ENCODE measurements at places on chromosomes 12 and 14.

DNA sequence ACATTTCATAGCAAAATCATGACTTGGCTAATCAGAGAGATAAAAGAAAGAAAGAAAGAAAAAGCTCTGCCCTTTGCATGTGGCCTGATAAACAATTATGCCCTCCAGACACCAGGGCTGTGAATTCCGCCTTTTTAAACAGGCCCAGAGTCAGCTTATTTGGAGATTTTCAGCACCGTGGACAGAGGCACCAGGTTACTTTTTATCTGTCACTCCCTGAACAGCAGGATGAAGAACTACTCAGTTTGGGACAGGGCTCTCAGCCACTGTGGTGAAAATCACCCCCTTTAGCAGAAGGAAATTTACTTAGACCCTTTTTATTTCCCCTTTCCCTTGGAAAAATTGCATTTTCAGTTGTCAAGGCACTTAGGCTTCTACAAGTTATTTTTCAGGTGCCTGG is 359.9 kb downstream of the NRXN3 start:
- no peak for DNase-seq

DNA sequence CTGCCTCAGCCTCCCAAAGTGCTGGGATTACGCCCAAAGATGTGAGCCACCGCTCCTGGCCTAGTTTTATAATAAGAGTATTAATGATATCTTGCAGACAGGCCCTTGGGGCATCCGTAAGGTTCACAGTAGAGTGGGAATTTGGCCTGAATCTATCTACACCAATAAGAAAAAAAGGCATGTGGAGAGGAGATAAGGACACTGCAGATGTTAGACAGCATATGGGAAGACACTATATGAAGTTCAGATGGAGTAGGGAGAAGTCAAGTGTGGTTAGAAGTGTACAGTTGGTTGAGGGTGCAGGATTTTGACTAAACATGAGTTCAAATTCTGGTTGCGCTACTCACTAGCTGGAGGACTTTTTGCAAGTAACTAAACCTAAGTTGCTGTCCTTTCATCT is 8.5 kb upstream of the TTC8 start:
- DNase-seq = no peak

GRCh38 chr14:72758993-72759392 is 134.9 kb downstream of the DPF3 start:
- DNase-seq = no peak

DNA sequence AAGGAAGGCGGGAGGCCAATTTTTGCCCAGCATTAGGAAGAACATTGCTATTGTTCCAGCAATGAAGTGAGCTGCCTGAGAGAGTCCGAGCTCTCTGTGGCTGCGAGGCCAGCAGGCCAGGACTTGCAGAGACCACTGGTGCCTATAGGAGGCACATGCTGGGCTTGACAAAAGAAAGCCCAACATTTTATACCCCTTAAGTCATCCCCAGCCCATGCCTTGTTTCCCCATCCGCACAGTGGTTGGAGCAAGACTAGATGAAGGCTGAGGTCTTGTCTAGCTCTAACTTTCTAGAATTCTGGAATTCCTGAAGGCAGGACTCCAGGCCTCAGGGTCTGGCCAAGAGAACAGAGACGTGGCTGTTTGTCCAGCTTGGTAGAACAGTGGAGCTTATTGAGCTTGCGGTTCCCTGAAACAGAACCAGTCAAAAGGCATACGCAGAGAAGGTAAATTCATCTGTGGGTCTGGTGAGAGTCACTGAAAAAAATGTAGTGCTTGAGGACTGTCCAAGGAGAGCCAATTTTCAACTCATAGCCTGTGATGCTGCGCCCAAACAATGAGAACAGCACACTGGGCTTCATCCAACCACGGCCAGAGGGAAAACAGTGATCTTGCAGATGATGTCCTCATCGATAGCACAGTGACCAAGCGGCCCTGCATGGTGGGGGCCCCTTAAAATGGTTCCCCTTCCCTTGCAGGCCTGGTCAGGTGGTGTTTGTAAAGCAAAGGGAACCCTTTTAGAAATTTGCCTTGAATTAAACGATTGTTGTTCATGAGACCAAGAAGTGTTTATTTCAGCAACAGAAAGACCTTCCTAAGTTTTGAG is 27.1 kb upstream of the COL2A1 start:
- no peak for DNase-seq

GRCh38 chr12:25755971-25756260 is 202.6 kb upstream of the RASSF8 start:
- DNase-seq = no peak

DNA sequence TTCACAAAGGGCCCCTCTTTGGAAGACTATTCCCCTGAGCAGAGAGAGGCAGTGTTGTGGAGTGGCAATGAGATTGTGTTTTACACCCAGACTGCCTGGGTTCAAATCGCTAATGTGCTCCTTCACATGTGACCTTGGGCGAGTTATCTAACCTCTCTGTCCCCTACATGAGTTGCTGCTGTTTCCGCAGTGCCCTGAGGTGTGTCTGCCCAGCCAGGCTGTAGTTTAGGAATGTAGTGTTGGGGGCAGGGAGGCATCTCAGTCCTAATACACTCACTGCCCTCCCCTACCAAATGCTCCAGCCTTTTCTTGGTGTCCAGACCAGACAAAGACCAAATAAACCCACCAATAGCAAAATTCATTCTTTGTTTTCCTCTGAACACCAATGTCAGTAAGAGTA is 78.6 kb downstream of the SLC24A4 start:
- no peak for DNase-seq

DNA sequence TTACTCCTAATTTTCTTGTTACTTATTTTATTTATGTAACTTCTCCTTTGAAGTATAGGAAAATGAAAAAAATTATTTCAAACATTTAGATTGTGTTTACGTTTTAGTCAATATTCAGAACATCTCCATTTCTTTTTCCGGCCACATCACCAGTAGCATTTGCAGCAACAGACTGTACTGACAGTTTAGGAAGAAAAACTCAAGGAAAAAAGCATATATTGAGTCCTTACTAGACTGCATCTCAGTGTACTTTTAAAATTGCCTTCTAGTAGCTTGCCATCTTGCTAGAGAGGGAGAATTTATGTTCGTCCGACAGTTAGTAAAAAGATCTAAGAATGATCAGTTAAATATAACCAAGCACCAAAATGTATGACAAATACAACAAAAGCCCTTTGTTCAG is 625.0 kb upstream of the MIS18BP1 start:
- DNase-seq = no peak

GRCh38 chr14:40697231-40697630 is 909.4 kb upstream of the LRFN5 start:
- DNase-seq = no peak

DNA sequence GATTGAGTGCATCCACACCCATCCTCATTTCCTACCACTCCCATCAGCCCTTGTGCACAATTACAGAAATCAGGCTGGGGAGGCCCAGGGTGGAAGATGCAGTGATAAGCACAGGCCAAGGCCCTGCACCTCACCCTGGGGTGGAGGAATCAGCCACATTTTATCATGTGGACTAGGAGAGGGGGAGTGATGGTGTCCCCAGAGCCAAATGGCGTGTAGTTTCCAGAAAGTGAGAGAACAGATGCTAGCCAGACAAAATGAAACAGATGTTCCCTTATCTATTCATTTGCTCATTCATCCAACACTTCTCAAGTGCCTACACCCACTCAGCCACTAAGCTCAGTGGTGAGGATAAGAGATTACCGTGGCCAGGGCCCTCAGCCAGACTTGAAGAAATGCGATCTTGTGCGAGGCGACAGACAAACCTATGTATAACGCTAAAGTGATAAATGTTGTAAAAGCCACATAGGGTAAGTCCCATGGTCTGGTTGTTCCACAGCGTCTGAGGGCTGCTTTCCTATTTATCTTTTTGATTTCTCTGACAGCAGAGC is 93.6 kb downstream of the STAB2 start:
- DNase-seq = no peak

GRCh38 chr14:89625244-89625713 is 208.2 kb upstream of the FOXN3 start:
- no peak for DNase-seq

GRCh38 chr12:131280426-131280825 is 326.7 kb downstream of the ADGRD1 start:
- no peak for DNase-seq

GRCh38 chr12:93819050-93819491 is 141.9 kb downstream of the CRADD start:
- peak; percentile 6 for DNase-seq

- DNase-seq = no peak
Measured at GRCh38 chr12:46825591-46826414, at the start of gene SLC38A4. SLC38A4 (minus strand) TSS chr12:46825997; CDS start chr12:46793071, 32,926 bp downstream.

GRCh38 chr14:80208461-80208860 is 2.8 kb downstream of the DIO2 start:
- DNase-seq = no peak

- no peak for DNase-seq
Measured at GRCh38 chr14:103704708-103705107, 10.5 kb downstream of the XRCC3 start.
